Left lung (tissue), 14 donors: ENCODE measurements at places on chromosomes 12 and 14. TPM values are rescaled to one million over a fixed set of nuclear protein-coding genes. Genes with fewer than 3 reads are reported as not detected.

The POTEG gene
- total RNA-seq, result not detected

DNA sequence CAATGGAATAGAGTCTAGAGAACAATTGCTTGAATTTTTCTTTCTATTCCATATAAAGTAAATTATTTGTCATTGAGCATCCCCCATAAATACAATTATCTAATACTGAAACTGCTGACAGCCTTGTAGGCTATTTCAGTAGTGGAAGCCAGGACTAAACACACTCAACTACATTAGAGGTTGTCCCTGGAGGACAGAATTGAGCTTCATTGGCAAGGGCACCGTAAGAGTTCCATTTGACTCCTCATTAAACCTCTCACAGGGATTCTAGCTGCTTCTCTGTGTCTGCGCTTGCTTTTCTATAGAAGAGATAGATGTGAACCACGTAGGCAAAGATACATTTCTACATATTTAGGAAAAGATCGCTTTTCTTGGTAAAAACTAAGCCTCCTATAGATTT lies 3.5 kb upstream of the PTPRO start:
- no peak for DNase-seq

GRCh38 chr14:77003960-77004710 lies 24.4 kb downstream of the IRF2BPL start:
- peak; percentile 51 for DNase-seq

DNA sequence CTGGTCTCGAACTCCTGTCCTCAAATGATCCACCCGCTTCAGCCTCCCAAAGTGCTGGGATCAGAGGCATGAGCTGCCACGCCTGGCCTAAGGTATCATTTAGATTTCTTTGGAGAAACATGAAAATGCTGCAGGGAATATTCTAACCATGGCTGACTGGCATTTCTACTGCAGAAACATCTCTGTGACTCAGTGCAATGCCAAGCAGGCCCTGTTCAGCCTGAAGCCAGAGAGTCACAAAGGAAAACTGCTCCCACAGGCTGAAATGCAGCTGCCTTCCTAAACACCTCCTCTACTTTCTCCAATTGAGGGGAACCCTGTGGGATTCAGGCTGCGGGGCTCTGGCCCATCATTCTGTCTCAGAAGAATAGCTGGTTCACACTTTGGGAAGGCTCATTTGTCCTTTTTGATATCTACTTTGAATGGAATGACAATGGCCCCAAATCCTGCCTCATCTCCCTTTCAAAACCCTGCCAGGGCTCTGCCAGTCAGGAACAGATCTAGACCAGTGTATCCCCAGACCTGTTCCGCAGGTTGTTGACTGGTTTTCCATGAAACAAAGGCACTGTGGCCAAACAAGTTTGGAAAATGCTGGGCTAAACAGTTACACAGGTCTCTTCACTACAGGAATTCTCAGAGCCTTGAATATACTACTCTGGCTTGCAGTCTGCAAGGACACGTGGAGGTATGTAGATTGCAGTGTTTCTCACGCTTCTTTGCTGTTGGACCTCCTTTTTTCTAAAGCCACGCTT lies 7.8 kb downstream of the C12orf43 start:
- DNase-seq, result no peak

DNA sequence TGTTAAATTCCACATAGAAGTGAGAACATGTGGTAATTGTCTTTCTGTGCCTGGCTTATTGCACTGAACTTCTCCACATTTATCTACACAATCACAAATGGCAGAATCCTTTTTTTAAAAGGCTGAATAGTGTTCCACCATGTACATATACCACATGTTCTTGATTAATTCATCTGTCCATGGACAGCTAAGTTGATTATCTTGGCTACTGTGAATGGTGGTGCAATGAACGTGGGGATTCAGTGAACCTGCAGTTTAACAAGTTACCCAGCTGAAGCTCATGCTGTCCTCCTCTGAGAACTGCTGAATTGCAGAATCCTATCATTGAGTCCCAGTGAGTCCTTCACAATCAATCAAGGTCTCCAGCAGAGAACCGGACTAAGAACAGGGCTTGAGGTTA lies 74.9 kb downstream of the TBK1 start:
- no peak for DNase-seq

- no peak for DNase-seq
These were observed 1.7 kb upstream of the C12orf56 start for GRCh38 chr12:64392221-64392620.

DNA sequence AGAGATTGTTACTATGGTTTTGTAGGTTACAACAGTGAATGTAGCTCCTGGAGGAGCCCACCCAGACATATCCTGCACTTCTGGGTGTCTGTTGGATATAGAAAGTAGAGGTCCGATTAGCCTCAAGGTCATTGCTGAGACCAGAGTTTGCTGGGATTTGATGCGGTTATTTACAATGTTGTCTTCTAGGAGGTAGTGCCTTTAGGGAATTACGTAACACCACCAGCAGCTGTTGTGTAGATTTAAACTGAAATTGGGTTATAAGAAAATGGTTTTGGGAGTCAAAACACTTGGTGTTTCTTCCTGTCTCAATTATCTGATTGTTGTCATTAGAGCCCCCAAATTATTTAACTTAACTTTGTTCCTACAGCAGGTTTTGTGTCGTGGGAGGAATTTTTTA lies 225.3 kb upstream of the PELI2 start:
- DNase-seq, result no peak

- DNase-seq, result peak; percentile 38
These were observed 121.2 kb upstream of the LRIG3 start for GRCh38 chr12:59041241-59042121.

- DNase-seq, result no peak
These were observed 1.2 kb upstream of the GLIPR1L2 start for GRCh38 chr12:75389706-75390105.

- DNase-seq, result no peak
These were observed 113.4 kb downstream of the DICER1 start for GRCh38 chr14:95043732-95044462.

DNA sequence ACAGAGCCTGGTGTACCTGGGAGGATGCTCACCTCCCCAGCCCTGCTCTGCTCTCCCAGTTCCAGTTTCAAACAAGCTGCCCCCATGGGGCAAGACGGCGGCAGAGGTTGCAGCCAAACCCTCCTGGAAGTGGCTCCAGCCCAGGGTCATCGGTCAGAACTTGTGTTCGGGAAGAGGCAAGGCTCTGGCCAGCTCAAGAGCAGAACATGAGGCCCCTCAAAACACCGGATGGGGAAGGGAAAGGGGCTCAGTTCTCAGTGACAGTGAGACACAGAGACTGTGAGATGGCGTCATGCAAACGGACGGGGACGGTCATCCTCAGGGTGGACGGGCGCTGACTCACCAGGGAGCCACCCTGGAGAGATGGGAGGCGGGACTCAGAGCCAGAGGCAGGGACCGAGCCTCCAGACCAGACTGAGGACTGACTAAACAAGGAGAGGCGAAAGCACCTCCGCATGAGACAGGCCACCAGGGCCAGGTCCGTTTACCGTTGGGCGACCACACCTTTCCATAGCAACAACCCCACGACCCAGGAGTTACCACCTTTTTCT lies 63.9 kb upstream of the GALNT9 start:
- peak; percentile 26 for DNase-seq

- DNase-seq, result no peak
These were observed 34.4 kb upstream of the MANSC4 start for GRCh38 chr12:27814411-27814810.

DNA sequence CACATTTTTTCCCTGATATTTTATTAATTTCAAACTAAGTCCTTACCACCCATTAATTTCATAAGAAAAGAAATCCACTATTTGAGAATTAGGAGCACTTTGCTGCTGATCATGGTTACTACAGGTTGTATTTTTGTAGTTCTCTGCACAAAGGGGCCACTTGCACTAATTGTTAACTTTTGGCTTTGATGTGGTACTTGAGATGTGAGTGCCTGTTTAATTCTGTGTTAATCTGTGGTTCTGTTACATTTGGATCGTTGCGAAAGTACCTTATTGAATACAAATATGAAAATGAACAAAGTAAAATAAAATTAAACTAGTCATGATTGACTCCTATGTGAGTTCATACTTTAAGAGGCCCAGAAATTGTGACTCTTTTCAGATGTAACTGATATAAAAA lies 374.9 kb upstream of the RGS6 start:
- DNase-seq, result no peak

DNA sequence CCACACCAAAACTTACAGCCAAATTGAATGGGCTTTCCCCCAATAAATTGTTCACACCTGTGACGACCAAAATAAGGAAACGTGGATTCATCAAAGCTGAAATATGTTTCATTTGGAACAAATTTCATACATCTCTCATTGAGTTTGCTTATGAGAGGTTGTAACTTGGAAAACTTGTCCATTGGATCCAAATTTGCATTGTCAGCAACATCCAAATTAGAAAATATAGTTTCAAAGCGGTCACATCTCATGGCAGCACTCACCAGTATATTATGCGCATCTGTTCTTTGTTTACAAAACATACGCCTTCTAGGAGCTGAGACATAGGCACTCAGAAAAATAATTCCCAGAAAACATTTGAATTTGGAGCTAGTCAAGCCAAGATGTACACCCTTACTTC lies 1028.2 kb upstream of the USP15 start:
- DNase-seq, result no peak

The MYO1A gene
- total RNA-seq, result 0.29 TPM

DNA sequence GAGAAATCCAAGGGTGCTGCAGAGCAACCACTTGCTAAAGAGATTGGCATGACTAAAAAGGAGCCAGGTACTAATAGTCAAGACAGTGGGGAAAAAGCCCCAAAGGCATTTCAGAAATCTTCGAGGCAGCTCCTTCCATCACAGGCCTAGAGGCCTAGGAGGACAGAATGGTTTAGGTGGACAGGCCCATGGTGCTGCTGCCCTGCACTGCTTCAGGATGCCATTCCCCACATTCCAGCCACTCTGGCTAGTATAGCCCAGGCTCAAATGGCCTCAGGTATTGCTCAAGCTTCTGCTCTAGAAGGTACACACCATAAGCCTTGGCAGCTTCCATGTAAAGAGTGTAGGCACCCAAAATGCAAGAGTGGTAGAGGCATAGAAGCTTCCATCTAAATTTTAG lies 92.9 kb downstream of the RPAP3 start:
- DNase-seq, result no peak

The SLC25A47 gene
- not detected for total RNA-seq

GRCh38 chr14:42353315-42353714 lies 746.6 kb downstream of the LRFN5 start:
- DNase-seq, result no peak

GRCh38 chr14:101186544-101186943 lies 283.0 kb upstream of the RTL1 start:
- no peak for DNase-seq

DNA sequence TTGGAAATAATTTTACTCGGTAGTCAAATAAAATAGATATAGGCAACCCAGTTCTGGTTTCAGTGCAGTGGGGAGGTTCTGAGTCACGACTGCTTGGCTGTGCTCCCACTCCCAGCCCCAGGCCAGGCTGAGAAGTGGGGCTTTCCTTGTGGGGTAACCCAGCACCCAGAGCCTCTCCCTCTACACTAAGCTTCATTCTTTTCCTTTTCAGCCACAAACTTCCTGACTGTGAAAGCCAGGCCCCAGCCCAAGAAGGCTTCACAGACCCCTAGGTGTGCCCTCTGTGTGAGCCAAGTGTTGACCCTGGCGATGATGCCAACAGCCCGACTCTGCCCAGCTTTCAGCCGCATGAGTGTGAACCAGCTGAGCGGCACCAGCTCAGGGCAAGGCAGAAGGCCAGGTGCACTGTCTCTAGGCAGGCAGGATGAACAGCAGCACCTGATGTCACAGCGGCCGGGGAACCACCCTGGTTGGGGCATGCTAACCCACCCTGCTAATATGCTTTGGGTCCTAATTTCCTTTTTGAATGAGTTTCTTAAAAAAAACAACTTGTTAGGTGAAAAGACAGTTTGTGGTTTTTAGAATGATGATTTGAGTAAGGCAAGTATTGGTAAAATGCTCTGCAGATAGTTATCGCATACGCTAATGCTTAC lies 42.2 kb upstream of the ATP23 start:
- DNase-seq, result no peak

- DNase-seq, result no peak
These were observed 6.1 kb upstream of the OS9 start for GRCh38 chr12:57687862-57688261.

The SIX4 gene
- total RNA-seq, result 3.6 TPM

The GDF3 gene
- total RNA-seq, result not detected

DNA sequence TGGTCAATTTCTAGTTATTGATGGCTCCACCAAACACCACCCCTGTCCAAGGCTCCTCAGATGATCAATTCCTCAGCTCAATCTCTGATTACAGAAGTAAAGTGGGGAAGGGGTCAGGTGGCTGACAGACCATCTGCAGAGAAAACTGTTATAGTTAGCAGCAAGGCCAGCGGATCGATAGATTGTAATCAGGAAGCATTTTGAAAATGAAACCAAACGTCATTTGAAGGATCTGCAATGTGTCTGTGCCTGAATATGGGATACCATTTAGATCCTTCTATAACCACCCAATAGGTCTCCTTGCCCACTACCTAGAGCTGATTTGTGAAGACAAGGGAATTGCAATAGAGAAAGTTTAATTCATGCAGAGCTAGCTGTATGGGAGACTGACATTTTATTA lies 11.6 kb downstream of the HCAR2 start:
- DNase-seq, result no peak

- DNase-seq, result no peak
These were observed 12.0 kb downstream of the CLSTN3 start for GRCh38 chr12:7142056-7142644.

- peak; percentile 54 for DNase-seq
These were observed 10.8 kb downstream of the SUOX start for GRCh38 chr12:56007564-56008559.

The GPRC5D gene
- not detected for total RNA-seq

GRCh38 chr12:50764286-50765094 lies 589 bp downstream of the ATF1 start:
- DNase-seq, result peak; percentile 91

DNA sequence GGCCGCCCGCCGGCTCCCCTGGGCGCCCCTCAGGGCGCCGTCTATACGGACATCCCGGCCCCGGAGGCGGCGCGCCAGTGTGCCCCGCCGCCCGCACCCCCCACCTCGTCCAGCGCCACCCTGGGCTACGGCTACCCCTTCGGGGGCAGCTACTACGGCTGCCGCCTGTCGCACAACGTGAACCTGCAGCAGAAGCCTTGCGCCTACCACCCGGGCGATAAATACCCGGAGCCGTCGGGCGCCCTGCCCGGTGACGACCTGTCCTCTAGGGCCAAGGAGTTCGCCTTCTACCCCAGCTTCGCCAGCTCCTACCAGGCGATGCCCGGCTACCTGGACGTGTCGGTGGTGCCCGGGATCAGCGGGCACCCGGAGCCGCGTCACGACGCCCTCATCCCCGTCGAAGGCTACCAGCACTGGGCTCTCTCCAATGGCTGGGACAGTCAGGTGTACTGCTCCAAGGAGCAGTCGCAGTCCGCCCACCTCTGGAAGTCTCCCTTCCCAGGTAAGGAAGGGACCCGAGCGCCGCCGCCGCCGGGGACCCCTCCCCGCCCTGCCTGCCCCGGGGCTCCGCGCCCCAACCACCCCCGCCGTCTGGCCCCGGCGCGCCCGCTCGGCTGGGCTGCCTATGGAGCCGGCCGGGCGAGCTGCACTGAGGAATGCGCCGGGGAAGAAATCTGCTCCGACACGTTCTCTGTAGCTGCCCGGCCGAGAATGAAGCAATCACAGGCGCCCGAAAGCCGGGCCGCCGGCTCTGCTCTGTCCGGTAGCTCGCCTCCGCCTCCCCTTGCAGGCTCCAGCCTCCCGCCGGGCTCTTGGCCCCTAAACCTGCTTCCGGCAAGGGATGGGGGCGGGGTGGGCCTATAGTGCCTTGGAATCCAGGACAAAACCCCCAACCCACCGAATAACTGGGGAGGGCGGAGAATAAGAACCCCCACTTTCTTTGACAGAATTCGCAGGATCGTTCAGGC lies 794 bp downstream of the HOXC13 start:
- no peak for DNase-seq
